ENCODE measurements at places on chromosomes 7 and 10.

- DNase-seq = no peak
These were observed 106.2 kb downstream of the KAT6B start for GRCh38 chr10:74932648-74933047.

DNA sequence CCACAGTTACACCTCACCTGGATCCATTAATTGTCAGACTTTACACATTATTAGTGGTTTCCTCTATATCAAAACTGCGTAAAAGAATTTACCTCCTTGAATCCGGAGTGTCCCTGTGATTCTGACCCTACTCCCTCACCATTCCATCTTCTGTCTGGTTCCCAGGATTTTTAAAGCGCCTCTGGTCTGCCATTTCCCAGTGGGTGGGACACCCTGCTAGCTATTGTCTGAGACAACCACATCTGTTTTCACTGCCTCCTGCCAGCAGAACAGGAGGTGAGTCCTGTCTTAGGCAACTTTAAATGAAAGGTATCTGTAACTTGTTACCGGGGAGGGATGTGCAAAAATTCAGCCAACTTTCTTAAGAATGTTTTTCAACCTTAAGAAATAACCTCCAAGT lies 2.3 kb downstream of the MACROH2A2 start:
- no peak for DNase-seq

DNA sequence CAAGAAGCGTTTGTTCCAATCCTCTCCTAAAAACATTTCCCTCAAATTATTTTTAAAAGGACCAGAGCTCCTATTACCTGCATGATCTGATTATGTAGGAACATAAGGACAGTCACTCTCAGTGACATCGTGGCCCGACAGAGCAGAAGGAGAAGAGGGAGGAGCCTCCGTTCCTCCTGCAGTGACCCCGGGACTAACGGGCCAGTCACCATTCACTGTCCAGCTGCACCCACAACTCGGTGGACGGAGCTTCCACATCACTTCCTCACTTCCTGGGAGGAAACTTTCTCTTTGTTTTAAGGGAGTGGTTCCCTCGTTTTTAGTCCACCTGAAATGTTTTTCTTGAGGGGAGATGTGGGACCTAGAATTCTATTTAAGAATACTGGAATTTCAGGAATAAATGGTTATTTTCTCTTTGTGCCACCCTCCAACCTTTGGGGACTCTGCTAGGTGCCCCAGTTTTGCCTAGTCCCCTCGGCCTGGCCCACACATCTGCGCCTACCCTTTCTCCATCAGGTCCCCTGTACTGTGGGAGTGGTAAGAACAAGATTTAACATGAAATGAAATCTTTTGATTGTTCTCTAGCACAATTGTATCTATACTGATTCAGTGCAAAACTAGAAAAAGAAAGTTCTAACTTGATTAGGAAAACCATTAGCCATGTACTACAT lies 173.5 kb upstream of the RNF32 start:
- no peak for DNase-seq

GRCh38 chr10:101055411-101055810 lies 6.4 kb upstream of the KAZALD1 start:
- no peak for DNase-seq

- no peak for DNase-seq
These were observed 7.6 kb downstream of the HACD1 start for GRCh38 chr10:17609523-17610079.

GRCh38 chr10:78292250-78292981 lies 258.8 kb downstream of the RPS24 start:
- DNase-seq = no peak

DNA sequence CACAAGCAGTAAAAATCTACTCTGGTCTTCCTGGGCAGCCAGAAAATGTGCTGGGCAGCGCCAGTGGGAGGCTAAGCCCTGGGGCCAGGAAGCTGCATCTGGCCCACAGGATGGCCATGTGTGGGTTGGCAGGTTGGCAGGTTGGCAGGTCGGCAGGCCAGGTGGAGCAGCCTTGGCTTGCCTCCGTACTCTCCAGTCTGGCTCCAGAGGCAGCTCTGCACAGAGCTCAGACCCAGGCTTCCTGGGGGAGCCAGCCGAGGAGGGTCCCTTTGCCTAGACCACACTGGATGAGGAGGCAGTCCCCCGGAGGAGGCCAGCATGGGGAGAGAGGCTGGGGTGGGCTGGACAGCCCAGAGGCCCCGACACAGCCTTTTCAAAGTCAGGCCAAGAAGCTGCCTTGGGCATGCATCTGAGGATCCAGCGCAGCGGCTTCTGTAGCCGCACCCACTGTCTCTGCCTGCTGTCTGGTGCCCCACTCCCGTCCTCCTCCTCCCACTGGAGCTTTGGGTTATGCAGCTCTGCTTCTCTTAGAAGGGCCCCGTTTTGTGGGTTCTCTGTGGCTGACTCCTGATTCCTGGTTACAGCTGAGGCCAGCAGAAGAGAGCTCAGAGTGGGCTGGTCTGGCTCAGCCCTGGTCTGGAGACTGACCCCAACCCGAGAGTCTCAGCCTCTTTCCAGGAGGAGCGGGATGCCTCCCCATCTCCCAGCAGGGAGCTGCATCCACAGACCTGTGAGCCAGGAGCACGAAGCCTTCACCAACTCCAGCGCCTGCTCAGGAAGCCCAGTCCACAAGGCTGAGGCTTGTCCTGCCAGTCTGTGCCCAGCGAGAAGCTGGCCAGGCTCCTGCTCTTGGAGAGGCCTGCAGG lies 44.6 kb downstream of the CFAP46 start:
- DNase-seq = no peak

- DNase-seq = no peak
These were observed 34.7 kb upstream of the MKLN1 start for GRCh38 chr7:131293018-131293417.

GRCh38 chr7:108805808-108806397 lies 236.2 kb downstream of the DNAJB9 start:
- no peak for DNase-seq

DNA sequence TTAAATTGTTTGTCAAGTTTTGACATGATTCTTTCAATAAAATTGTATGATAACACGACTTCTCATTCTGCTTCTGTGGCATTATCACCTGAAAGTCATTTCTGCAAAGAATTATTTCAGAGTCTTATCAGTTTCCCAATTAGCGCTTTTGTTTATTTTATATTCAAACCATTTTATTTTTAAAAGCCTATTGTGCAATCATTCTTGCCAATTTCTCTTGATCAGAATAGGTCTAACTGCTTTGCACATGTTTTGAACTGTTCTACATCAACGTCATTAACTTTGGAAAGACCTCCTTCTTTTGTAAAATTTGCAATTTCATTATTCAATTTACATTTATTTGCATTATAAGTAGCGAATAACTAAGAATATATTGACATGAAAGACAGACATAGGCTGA lies 758.1 kb downstream of the CNTNAP2 start:
- no peak for DNase-seq

DNA sequence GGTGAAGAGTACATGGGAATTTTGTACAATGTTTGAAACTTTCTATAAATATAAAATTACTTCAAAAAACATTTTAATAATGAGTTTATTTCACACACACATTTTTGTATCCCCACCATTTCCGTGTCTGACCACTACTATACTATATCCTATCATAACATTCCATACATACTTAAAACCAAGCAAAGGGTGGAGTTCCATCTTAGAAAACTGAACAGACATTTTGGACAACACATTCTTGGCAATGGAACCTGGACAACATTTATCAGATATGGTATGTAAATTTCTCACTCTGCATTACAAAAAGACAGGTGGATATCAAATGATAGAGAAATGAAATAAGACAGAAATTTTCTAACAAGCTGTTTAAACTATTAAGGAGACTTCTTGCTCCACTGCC lies 168.9 kb downstream of the TWIST1 start:
- no peak for DNase-seq

DNA sequence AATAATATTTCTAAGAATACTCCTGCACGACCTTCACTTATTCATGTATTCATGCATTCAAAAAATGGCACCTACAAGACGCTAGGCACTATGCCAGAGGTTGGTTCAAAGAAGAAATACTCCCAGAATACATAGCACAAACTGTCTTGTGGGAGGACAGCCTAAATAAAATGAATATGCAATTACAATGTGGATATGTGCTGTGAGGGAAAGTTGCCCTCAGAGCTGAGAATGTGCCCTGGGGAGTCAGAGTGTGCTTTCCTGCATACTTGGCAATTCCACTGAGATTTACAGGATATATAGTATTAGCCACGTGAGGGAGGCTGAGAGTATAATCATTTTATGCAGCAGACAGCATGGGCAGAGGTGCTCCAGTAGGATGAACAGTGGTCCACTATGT lies 872.9 kb downstream of the GRID1 start:
- no peak for DNase-seq

- no peak for DNase-seq
These were observed 60.5 kb downstream of the PWWP2B start for GRCh38 chr10:132457328-132458070.

- no peak for DNase-seq
These were observed 50.6 kb downstream of the ZNF277 start for GRCh38 chr7:112257073-112257472.

- DNase-seq = no peak
These were observed 32.2 kb downstream of the MRPS33 start for GRCh38 chr7:140982508-140982907.

DNA sequence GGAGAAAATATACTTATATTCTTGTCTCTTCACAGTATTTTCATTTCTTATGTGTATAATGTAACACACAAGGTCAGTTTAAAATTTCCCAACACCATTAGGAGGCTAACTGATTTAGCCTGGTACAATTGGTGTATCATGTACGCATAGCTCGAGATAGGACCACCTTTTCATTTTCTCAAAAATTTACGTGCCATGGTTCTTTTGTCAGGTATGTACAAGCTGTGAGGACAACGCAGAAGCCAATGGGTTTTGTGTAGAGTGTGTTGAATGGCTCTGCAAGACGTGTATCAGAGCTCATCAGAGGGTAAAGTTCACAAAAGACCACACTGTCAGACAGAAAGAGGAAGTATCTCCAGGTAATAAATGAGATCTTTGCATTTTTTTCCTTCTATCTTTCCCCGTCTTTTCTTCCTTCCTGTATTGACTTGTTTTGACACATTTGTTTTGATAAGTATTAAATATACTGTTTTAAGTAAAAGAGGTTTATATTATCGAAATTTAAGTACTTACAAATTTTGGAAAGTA lies 55.0 kb downstream of the TRIM24 start:
- no peak for DNase-seq

GRCh38 chr7:36487756-36488336 lies 98.2 kb downstream of the ANLN start:
- DNase-seq = no peak

DNA sequence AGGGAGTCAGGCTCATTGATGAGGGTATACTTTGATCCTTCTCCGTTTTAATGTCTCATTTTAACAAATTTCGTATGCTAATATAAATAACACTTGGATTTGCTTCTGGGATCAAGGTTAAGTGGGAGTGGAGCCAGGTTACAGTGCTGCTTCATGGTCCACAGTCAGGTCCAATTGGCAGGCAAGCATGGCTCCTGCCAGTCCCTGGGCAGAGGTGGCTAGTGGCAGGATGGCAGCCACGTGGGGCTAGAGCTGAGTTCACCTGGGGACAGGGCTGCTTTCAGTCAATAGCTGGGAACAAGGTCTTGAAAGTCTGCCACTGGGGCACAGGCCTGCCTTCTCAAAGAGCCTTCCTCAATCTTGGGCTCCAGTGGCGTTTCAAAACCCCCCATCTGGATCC lies 16.0 kb upstream of the VWA2 start:
- DNase-seq = no peak

DNA sequence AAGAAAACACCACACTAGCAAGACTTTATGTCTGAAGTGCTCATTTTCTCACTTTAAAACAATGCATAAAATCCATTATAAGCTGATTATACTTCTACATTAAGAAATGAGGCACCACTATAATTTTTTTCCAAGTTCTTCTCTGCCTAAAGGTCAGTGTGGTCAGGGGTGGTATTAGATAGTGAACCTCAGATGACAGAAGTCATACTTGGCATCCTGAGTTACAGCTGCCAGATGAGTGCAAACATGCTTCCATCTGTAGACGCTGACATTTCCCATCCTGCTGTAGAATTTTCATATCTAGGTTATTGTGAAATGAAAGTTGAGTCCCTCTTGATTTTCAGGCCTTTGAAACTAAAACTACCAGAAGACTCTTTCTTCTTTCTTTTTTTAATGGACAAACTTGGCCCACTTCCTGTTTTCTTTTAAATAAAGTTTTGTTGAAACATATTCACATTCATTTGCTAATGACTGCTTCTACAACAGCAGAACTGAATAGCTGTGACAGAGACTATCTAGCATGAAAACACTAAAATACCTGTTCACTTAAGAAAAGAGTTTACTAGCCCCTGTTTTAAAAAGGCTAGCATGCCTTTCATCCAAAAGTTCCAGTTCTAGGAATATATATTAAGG lies 900.8 kb downstream of the XPNPEP1 start:
- no peak for DNase-seq

DNA sequence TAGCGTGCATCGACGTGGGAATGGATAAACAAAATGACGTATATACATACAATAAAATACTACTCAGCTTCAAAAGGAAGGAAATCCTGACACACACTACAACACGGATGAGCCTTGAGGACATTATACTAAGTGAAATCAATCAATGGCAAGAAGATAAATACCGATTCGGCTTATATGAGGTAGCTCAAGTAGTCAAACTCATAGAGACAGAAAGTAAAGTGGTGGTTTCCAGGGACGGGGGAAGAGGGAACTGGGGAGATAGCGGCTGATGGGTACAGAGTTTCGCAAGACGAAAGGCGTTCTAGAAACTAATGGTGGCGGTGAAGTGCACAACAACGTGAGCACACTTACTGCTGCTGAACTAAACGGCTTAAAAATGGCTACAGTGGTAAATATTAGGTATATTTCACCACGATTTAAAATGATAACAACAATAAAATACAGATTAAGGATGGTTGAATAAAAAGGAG lies 516.7 kb downstream of the PARD3 start:
- no peak for DNase-seq

GRCh38 chr10:126250045-126250444 lies 138.2 kb downstream of the ADAM12 start:
- DNase-seq = no peak

- no peak for DNase-seq
These were observed 17.1 kb downstream of the CPA5 start for GRCh38 chr7:130361681-130362080.

- peak; percentile 13 for DNase-seq
These were observed 17.4 kb downstream of the SLC13A4 start for GRCh38 chr7:135710417-135711138.

DNA sequence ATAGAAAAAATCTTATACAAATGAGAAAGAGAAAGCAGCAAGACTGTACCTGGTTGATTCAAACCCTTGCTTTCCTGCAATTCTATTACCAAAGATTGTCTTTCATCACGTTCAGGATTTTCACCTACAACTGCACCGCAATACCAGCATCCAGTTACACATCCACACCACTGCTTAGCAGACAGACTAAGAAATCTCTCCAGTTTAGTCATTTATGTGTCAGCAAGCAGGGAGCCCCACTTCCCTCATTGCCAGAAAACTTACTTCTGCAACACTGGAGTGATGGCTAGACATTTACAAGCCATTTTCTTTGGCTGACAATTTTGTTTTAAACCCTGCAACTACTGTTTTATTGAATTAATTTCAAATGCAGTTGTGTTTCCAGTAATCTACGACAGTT lies 359.6 kb upstream of the MEOX2 start:
- DNase-seq = no peak

GRCh38 chr10:51260376-51260775 lies 186.1 kb downstream of the PRKG1 start:
- DNase-seq = no peak
